ENCODE measurements at places on chromosomes 1 and 21. TPM values are rescaled to one million over a fixed set of nuclear protein-coding genes. Genes with fewer than 3 reads are reported as not detected.

- peak; percentile 91 for DNase-seq
Observed at GRCh38 chr1:35369922-35370671, 101.6 kb downstream of the ZMYM4 start.

GRCh38 chr1:41805771-41806471, 112.8 kb downstream of the HIVEP3 start:
- no peak for DNase-seq

GRCh38 chr1:37722181-37723071, 30.1 kb downstream of the CDCA8 start:
- DNase-seq = no peak

DNA sequence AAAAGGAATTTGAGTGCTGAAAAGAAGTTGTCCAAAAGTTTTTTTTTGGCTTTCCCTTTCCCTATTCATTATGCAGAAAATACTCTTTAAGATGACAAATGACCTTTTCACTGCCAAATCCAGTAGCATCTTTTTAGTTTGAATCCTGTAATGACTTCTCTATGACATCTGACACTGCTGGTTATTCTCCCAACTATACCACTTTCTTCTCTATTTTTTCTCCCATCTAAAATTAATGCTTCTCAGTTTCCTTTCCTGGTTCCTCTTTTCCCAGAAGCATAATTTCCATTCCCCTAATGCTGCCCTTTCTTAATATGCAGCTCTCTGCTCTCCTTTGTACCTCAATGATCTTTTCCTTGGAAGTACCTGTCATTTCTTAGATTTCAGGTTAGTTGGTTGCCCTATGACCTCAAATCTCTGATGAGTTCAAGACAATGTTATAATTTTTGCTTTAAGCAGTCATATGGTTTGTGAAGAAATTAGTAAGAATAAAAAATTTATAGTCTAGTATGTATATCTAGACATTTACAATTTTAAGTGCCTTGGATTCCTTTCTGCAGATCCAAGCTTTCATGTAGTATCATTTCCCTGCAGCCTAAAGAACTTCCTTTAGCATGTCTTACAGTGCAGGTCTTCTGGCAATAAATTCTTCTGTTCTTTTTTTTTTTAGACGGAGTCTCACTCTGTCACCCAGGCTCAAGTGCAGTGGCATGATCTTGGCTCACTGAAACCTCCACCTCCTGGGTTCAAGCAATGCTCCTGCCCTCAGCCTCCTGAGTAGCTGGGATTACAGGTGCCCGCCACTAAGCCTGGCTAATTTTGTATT, 150.8 kb downstream of the CDC42BPA start:
- DNase-seq = no peak

DNA sequence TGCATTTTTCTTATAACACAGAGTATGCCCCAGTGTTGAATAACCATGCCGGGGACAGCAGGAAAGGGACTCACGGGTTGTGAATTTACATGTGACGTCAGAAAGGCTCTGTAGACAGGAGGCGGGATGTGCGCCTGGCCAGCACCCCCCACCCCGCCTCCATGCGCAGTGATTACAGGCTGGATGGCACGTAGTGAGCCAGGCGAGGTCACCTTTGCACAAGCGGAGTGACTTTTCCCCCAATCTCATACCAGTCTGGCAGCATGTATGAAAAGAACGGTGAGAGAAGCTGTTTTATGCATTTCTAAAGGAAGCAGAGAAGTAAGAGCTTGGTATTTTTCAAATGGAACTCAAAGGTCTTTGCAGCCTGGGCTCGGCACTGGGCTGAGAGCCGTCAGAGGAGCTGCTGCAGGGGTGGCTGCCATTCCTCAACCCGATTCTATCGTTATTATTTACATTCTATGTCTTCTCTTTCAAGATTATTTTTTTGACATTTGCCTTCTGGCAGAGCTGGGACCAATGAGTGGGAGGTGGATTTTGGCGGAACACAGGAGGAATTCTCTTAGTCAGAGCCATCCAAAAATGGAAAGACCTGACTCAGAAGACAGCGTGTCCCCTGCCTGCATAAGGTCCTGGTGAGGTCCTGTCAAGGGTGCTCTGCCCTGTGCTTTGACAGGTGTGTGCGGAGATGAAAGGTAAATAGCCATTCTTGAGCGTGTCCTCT, 115.6 kb upstream of the SLC45A1 start:
- DNase-seq = no peak

GRCh38 chr1:33943978-33944377, 80.1 kb downstream of the HMGB4 start:
- DNase-seq = no peak

GRCh38 chr1:235642011-235642942, 7.3 kb downstream of the GNG4 start:
- DNase-seq = no peak

- peak; percentile 50 for DNase-seq
Observed at GRCh38 chr1:167819849-167820683, 93.9 kb downstream of the ADCY10 start.

GRCh38 chr1:164308101-164308500, 250.9 kb upstream of the PBX1 start:
- DNase-seq = no peak

DNA sequence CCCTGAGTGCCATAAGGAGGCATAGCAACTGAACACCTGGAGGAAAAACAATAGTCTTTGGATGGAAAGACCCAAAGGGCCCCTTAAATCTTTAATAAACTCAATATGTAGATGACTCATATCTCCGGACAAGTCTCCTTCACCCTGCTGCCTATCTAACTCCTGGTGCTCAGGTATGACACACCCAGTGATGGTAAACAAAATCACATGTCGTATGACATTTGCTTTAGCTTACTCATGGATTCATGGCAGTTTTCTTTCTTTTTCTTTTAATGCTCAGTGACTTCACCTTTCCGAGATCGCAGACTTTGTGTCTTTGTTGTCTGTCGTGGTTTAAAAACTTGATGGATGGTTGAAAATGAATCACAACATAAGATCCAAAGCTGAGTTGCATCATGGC, 208.5 kb upstream of the PROX1 start:
- DNase-seq = no peak

- no peak for DNase-seq
Observed at GRCh38 chr1:94773296-94773809, 46.8 kb upstream of the SLC44A3 start.

DNA sequence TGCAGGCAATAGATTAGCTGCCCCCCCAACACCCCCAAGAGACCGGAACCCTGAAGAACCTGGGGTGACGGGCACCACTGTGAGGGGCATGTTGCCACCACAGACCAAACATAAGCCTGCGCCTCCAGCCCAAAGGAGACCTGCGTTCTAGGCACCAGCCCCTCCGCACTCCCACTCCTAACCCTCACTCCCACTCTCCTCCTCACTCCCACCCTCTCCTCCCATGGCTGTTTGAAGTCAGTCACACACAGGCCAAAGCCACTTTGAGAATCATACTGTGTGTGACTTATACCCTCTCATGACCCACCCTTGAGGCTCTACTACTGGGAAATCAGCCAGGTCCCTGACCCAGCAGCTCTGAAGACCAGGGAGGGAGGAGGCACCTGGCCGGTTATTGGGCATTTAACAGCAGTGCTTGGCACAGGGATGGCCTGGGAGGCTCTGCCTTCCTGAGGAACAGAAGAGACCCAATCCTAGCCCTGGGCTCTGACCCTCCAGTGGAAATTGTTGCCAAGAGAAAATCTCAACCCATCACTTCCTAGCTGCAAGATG, 43.5 kb downstream of the FBXO2 start:
- no peak for DNase-seq

GRCh38 chr1:233916706-233917105, 12.2 kb downstream of the SLC35F3 start:
- DNase-seq = no peak

The HPDL gene
- total RNA-seq = 7.2 TPM

The C1orf226 gene
- total RNA-seq = 1.4 TPM

The NUDT4B gene
- 21.8 TPM for total RNA-seq

The SELP gene
- 1.8 TPM for total RNA-seq
